ENCODE measurements at places on chromosomes 2 and 18.

DNA sequence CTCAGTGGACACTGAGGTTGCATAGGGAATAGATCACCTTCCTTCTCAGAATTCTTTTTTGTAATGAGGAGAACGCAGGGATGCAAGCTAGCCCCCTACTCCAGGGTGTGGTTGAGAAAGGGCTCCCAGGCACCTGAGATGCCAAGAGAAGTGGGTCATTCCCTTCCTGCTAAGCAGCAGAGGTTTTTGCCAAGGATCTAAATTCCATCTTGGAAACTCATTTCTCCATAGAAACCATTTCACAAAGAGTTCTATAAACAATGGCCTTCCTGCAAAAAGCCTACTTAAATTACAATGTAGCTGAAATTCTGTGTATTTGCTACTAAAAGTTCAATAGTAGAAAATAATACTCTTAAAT, 3.7 kb upstream of the PPP3R1 start:
- no peak for DNase-seq

GRCh38 chr2:48110492-48110891, 204.2 kb upstream of the FBXO11 start:
- DNase-seq, result no peak

- no peak for DNase-seq
Observed at GRCh38 chr2:132550946-132551345, 119.1 kb downstream of the LYPD1 start.

GRCh38 chr18:2971741-2972552, 41.0 kb downstream of the LPIN2 start:
- DNase-seq, result peak; percentile 43

DNA sequence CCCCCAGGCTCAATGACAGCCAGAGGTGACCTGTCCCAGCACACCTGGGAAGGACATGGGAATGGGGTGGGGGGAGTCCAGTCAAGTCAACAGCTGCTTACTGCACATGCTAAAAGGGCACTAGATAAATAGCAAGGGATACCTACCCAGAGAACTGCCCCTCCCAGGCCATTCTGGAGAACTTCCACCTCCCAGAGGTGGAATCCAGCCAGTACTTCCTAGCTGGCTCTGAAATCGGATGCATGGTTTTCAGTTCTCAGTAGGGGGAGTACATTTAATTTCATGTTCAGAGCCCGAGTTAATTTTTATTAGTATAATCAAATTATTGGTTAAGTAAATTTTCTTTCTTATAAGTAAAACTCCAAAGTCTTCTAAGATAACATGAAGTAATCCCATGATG, 28.9 kb upstream of the ITGA6 start:
- DNase-seq, result no peak

GRCh38 chr2:146867477-146867986, 977.3 kb upstream of the ACVR2A start:
- no peak for DNase-seq

DNA sequence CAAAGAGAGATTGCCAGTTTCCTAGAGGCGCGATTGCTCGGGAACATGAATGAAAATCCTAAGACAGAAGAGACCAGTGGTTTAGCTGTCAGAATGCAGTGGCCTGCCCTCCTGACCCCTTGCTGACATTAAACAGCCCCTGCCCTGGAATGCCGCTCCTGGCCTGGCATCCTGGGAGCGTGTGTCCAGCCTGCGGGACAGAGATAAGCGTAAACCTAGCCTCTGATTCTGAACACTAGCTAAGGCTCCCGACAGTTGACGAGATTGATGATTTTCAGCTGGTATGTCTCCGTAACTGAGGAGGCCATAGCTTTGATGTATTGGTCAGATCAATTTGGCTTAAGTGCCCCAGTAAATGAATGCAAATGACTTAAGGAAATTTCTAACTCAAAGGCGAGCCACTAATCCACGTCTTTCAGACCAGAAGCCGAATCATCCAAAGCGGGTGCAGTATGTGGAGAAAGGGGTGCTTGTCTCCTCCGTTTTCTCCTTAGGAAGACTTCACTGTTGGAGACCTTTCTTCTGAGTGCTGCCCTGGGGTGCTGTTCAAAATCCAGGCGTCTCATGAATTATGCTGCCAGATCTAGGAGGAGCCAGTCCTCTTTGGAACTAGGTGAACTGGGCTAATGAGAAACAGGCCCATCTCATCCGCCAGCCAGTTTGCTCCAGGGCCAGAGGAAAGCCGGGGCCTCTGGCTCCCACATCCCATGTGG, 142.5 kb upstream of the L3MBTL4 start:
- no peak for DNase-seq

DNA sequence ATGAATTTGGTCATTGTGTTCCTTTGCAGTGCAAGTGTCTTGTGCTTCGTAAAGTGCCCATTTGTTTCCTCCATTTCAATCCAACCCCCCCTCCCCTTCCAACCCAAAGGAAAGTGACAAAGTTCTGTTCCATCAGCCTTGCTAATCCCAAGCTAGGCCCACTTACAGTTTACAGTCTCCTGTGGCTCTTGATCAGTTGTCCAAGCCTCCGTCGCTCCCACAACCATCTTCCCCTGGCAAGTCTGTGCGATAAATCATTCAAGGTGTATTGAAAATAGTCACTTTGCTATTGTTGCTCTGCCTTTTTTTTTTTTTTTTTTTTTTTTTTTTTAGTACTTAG, 6.5 kb downstream of the POU3F3 start:
- no peak for DNase-seq

DNA sequence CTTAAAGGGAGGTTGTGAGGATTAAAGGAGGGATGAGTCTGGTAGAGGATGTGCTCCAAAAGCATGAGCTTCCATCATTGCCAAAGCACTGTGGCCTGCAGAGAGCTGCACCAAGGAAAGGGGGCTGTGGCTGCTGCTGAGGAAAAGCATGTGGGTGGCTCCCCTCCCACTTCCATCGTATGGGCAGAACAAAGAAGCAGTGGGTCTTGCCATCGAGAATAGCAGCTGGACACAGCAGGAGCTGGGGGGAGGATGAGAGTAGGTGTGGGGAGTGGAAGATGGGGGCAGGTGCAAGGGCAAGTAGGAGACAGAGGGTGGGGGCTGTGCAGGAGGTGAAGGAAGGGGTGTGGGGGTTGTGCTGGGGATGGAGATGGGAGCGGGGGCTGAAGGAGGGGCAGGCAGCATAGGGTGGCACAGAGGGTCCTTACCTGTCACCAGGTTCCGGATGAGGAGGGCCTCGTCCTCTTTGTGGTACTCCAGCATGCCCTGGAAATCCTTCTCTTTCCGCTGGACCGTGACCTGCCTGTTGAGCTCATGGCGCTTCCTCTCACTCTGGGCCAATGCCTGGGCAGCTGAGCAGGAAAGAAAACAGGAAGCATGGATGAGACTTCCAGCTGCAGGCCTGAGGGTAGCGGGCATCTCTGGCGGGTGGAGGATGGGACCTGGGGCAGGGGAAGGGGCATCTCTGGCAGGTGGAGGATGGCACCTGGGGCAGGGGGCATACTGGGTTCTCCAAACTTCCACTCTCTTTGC, 33.6 kb upstream of the ACAA2 start:
- DNase-seq, result no peak

DNA sequence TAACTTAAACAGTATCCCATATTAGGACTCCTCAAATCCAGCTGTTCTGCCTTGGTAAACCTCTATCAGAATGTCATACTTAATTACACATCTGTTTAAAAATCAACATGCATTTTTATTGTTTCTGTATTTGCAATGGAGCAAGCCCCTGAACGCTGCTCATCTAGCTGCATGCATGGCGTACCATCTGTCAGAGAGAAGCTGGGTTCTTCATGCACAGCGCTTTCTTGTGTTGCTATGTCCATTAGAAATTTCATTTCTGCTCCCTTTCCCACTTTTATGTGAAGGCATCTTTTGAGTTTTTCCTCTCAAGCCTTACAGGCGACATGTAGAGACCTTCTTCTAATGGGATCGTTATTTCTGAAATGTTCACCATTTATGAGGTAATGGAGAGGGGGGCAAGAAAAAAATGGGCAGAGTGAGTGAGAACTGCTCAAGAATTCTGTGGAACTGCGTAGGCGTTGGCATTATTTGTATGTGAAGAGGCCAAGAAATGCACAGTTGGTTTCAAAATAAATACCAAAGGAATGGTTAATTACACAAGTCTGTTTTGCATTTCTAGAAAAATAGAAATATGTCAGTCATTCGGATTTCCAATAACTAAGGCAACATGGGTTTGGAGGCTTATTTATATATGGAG, 31.6 kb downstream of the INSIG2 start:
- DNase-seq, result no peak

DNA sequence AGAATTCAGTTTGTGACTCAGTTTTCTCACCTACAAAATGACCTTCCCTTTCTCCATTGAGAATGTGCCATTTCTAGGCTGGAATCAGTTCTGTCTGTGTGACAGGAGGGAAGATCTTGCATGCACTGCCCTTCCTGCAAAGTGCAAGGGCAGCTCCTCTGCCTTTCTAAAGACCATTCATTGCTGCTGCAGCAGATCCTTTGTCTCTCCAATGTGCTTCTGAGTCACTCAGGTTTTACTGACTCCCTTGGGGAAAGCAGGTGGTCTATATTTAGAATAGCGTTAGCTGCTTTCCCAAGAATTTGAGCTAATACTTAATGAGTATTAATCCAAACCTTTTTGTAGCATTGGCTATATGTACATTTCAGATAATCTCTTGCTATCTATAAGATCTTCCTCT, 62.5 kb downstream of the DAW1 start:
- DNase-seq, result no peak

DNA sequence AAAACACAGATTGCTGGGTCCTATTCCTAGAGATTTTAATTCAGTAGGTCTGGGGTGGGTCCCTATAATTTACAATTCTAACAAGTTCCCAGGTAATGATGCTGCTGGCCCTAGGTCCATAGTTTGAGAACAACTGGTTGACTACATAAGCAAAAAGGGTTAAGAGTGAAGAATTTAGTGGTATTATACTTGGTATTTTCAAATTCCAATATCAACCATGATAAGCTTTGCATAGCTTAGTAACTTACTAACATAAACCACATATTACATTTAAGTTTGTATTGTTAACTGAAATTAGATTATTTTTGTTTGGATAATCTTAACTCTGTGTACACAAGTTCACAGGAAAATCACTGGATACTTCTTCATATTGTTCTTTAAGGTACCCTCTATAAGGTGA, 862.9 kb upstream of the ACVR2A start:
- no peak for DNase-seq

DNA sequence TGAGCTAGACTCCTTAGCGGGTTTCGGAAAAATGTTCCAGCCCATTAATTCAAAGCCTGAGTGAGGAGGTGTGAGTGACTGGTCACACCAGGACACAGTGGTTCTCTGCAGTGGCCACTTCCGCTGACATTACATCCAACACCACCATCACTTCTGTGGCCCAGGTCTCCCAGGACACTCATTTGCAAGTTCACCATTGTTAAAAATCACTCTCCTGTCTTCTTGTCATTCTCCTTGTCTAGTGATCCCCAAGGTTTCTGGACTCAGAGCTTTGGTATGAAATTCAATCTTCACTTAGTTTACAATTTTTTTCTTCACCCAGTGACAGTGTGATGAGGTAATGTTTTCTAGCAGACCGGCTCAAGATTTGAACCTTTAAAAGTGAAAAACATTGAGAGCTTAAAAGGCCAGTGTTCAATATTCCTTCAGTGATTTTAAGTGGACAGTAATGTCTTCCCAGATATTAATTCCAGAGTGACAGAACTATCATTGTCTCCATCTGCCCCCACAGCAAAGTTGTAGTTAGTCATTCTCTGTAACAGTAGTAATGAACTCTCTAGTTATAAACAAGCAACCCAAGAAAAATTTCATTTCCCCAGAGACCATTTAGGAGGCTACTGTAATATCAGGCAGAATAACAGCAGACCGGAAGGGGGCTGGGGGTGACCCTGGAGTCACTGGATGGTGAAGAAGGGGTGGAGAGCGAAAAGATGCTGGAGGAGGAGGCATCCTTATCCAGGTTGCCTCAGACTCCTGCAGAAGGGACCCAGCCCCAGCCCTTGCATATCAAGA, 164.9 kb downstream of the GFPT1 start:
- no peak for DNase-seq

DNA sequence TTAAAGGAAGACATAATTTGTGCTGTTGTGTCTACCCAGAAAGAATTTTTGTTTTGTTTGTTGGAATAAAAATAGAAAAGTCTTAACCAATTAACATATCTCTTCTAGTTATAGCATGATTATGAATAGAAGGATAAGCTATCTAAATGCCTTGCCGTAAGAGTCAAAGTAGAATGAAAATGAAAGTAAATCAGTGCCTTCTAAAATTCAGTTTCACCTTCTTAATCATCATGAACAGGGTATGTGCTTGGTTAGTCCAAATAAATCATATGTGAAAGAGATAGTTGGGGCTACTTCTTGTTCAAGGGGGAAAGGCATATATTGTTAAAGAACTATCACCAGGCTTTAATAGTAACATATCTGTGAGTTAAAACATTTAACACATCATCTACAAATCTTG, 91.5 kb downstream of the GULP1 start:
- DNase-seq, result no peak

GRCh38 chr2:141260911-141261310, 869.9 kb downstream of the LRP1B start:
- DNase-seq, result no peak

- no peak for DNase-seq
Observed at GRCh38 chr2:94994063-94994913, 31.2 kb upstream of the MAL start.

GRCh38 chr2:117137371-117137770, 677.1 kb upstream of the DDX18 start:
- no peak for DNase-seq

GRCh38 chr2:61670591-61671501, 132.7 kb upstream of the XPO1 start:
- DNase-seq, result no peak

DNA sequence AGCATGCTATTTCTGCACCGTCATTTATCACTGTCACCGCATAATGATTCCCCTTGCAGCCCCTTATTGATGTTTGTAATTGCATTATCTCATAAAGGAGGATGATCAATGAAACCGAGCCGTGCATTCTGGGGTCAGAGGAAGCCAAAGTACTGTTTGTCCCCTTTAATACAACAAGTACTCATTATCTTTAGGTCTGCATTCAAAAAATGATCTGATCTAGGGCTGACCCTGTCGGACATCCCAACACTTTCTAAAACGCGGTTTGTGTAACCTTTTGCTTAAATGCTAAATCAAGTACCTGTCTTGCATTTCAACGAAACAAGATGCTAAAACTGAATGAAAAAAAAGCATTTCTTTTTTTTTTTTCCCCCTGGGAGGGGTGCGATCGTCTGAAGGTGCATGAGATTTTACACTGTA, 143.8 kb downstream of the MEIS1 start:
- DNase-seq, result no peak

GRCh38 chr2:11777886-11778415, 31.5 kb downstream of the LPIN1 start:
- no peak for DNase-seq

- no peak for DNase-seq
Observed at GRCh38 chr2:133676392-133677130, 108.3 kb upstream of the NCKAP5 start.

DNA sequence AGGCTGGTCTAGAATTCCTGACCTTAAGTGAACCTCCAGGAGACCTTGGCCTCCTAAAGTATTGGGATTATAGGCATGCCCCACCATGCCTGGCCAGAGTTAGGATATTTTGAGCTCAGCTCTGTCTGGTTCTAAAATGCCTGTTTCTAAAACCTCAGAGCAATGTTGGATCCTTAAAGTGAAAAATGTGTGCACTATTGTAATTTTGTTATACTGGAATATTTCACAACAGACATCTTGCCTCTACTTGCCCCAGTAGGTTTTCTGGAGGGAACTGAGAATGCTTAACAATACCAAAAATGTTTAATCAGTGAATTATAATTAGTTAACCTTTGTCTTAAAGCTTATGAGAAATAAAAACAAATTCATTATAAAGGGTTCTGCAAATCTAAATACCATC, 144.6 kb upstream of the CCDC195 start:
- no peak for DNase-seq
